ENCODE measurements at places on chromosomes 12 and 14.

- no peak for DNase-seq
- H3K36me3 ChIP-seq: no peaks in the 10 kb centered on the region
- H3K4me1 ChIP-seq: no peaks in the 10 kb centered on the region
- H3K27me3 ChIP-seq: no peaks in the 10 kb centered on the region
Measured at GRCh38 chr12:80967565-80967964, 29.8 kb upstream of the LIN7A start.

- H3K4me3 ChIP-seq: peak overlapping the region; percentile 63
- no peak overlapping the region for H3K27ac ChIP-seq
- peaks cover 5% of the 10 kb centered on the region for H3K4me1 ChIP-seq
- peaks cover 8% of the 10 kb centered on the region for H3K27me3 ChIP-seq
- DNase-seq: peak; percentile 84
Measured at GRCh38 chr12:51590347-51591015, 552 bp upstream of the SCN8A start.

GRCh38 chr12:88496429-88496828 lies 83.8 kb downstream of the KITLG start:
- no peaks in the 10 kb centered on the region for H3K4me1 ChIP-seq
- no peaks in the 10 kb centered on the region for H3K36me3 ChIP-seq
- H3K27ac ChIP-seq: no peak overlapping the region
- no peaks in the 10 kb centered on the region for H3K27me3 ChIP-seq

DNA sequence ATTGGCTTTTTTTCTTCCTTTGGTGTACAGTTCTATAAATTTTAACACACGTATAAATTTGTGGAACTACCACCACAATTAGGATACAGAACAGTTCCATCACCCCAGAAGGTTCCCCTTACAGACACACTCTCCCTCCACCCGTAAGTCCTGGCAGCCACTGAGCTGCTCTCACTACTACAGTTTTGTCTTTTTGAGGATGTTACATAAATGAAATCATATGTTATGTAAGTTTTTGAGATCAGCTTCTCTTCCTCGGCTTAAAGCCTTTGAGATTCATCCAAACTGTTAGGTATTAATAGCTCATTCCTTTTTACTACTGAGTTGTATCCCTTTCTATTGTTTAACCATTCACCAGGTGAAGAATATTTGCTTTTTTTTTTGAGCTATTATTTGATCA lies 74.3 kb upstream of the SLC24A4 start:
- H3K36me3 ChIP-seq: no peaks in the 10 kb centered on the region
- H3K4me3 ChIP-seq: no peak overlapping the region

DNA sequence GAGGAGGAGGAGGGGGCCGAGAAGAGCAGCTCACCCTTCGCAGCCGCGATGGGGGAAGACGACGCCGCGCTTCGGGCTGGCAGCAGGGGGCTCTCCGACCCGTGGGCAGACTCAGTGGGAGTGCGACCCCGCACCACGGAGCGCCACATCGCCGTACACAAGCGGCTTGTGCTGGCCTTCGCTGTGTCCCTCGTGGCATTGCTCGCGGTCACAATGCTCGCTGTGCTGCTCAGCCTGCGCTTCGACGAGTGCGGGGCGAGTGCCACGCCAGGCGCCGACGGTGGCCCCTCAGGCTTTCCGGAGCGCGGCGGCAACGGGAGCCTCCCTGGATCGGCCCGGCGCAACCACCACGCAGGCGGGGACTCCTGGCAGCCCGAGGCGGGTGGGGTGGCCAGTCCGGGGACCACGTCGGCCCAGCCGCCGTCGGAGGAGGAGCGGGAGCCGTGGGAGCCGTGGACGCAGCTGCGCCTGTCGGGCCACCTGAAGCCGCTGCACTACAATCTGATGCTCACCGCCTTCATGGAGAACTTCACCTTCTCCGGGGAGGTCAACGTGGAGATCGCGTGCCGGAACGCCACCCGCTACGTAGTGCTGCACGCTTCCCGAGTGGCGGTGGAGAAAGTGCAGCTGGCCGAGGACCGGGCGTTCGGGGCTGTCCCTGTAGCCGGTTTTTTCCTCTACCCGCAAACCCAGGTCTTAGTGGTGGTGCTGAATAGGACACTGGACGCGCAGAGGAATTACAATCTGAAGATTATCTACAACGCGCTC lies 745 bp downstream of the TRHDE start:
- no peaks in the 10 kb centered on the region for H3K36me3 ChIP-seq
- no peaks in the 10 kb centered on the region for H3K4me1 ChIP-seq
- H3K4me3 ChIP-seq: no peak overlapping the region
- no peak for DNase-seq
- no peak overlapping the region for H3K27ac ChIP-seq
- H3K27me3 ChIP-seq: no peaks in the 10 kb centered on the region

DNA sequence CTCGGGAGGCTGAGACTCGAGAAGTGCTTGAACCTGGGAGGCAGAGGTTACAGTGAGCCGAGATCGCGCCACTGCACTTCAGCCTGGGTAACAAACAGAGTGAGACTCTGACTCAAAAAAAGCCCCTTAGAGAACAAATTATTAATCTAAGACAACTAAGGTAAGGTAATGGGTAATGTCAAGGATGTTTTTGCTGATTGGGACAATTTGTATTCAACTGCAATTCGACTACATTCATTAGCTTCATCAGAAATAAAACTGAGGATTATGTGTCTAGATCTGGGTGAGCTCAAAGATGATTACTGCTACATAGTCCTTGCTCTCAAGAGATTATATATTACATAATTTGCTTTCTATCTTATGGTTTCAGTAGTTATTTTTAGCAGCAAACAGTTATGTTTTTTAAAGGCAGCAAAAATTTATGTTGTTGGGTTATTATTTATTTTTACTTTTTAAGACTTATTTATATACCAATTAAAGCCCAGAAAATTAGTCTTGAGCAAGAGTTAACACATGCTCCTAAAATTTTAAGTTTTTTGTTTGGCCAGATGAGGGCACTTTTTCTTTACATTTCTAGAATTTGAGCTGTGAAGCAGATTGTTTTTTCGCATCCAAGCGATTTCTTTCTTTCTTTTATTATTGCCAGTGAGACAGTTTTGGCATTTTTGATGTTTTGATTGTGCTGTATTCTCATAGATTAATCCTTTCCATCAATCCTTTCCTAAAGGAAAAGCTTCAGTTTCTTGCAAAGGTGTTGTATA lies 52.3 kb downstream of the PLEKHA5 start:
- no peak for DNase-seq
- H3K4me3 ChIP-seq: no peak overlapping the region
- no peak overlapping the region for H3K27ac ChIP-seq
- no peaks in the 10 kb centered on the region for H3K36me3 ChIP-seq

DNA sequence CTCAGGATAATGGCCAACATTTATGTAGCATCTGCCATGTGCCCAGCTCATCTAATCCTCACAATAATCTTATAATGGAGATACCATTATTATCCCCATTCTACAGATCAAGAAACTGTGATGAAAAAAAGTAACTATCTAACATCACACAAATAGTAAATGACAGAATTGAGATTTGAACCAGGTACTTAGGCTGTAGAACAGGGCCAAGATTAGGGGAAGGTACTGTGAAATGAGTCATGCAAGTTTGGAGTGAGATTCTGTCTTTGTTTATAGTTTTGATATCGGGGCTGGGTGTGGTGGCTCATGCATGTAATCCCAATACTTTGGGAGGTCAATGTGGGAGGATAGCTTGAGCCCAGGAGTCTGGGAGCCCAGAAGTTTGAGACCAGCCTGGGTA lies 1.3 kb upstream of the GNPTAB start:
- DNase-seq: no peak
- no peaks in the 10 kb centered on the region for H3K27me3 ChIP-seq
- no peak overlapping the region for H3K27ac ChIP-seq
- no peak overlapping the region for H3K4me3 ChIP-seq
- peaks cover 24% of the 10 kb centered on the region for H3K4me1 ChIP-seq
- H3K36me3 ChIP-seq: no peaks in the 10 kb centered on the region

GRCh38 chr12:131290255-131290959 lies 336.7 kb downstream of the ADGRD1 start:
- no peaks in the 10 kb centered on the region for H3K4me1 ChIP-seq
- H3K27ac ChIP-seq: no peak overlapping the region
- DNase-seq: no peak
- no peak overlapping the region for H3K4me3 ChIP-seq
- H3K27me3 ChIP-seq: no peaks in the 10 kb centered on the region

GRCh38 chr12:43277651-43278540 lies 274.1 kb downstream of the ADAMTS20 start:
- peak; percentile 22 for DNase-seq
- H3K27ac ChIP-seq: no peak overlapping the region
- no peaks in the 10 kb centered on the region for H3K27me3 ChIP-seq
- no peaks in the 10 kb centered on the region for H3K36me3 ChIP-seq

DNA sequence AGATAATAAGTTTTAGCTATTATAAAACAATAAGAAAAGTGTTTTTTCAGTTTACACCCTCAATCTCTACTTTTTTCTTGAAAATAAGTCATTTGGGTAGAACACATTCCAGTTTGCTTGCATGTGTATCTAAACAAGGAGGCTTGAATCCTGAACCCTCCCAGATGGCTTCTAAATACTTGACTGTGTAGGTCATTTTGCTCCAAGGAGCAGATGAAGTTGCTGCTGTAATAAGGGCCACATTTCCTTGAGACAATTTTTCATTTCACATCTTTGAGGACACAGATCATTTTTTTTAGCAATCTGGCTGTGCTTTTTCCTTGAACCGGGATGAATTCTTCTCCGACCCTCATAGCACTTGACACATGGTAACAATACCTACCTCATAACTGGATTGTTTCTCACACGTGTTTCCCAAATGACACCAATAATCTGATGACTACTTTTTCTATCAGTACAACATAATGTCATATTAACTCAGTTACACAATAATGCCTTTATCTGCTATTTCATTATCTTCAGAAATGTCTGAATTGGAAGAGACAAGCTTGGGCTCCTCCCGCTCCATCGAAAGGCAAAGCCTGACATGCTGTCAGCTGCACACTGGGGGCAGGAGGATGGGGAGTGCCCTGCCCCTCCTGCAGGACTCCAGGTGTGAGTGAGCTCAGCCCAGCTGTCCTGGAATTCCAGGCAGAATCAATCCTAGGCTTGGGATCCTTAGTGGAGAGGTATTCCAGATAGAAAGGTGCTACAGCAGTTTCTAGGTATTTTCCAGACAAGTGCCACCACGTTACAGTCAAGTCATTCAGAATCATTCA lies 30.9 kb downstream of the GPHB5 start:
- no peaks in the 10 kb centered on the region for H3K36me3 ChIP-seq
- H3K27ac ChIP-seq: no peak overlapping the region
- no peaks in the 10 kb centered on the region for H3K27me3 ChIP-seq
- no peak overlapping the region for H3K4me3 ChIP-seq

DNA sequence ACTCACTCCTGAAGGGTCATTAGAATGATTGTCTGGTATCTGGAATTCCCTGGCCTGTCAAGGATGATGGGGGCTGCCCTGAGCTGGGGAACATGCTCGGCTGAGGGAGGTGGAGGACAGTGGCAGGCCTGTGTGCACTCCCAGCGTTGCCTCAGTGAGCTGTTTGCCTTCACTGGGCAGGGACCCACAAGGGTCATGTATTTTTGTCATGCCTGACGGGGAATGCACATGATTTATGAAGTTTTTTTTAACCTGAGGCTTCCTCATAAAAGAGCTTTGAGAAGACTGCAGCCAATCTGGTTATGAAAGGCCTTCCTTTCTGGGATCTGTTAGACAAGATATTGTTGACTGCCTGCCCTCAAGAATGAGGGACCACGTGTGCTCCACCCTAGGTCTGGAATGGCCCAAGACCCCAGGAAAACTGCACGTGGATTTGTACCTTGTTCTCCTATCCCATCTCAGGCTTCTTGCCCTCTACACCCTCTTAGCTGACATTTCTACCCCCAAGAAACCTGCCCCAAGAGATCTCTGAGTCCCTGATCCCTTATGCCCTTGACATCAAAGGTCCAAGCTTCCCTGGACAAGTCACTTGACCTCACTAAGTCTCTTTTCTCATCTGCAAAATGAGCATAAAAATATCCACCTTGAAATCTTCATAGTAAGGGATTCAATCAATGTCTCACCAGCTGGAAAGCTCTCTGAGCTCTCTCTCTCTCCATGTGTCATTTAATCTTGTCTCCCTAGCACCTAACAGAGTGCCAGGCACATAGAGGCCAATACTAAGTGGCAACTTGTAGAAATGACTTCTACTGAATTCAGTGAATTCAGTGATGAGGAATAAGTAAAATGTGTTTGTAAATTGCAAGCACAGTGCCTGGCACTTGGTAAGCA lies 24.5 kb upstream of the COL2A1 start:
- no peak for DNase-seq
- H3K27ac ChIP-seq: no peak overlapping the region
- no peaks in the 10 kb centered on the region for H3K36me3 ChIP-seq
- H3K27me3 ChIP-seq: no peaks in the 10 kb centered on the region
- no peaks in the 10 kb centered on the region for H3K4me1 ChIP-seq

- H3K4me3 ChIP-seq: no peak overlapping the region
- no peaks in the 10 kb centered on the region for H3K4me1 ChIP-seq
- H3K27ac ChIP-seq: no peak overlapping the region
- H3K36me3 ChIP-seq: no peaks in the 10 kb centered on the region
- H3K27me3 ChIP-seq: no peaks in the 10 kb centered on the region
Measured at GRCh38 chr12:106040521-106040920, 98.2 kb downstream of the NUAK1 start.

DNA sequence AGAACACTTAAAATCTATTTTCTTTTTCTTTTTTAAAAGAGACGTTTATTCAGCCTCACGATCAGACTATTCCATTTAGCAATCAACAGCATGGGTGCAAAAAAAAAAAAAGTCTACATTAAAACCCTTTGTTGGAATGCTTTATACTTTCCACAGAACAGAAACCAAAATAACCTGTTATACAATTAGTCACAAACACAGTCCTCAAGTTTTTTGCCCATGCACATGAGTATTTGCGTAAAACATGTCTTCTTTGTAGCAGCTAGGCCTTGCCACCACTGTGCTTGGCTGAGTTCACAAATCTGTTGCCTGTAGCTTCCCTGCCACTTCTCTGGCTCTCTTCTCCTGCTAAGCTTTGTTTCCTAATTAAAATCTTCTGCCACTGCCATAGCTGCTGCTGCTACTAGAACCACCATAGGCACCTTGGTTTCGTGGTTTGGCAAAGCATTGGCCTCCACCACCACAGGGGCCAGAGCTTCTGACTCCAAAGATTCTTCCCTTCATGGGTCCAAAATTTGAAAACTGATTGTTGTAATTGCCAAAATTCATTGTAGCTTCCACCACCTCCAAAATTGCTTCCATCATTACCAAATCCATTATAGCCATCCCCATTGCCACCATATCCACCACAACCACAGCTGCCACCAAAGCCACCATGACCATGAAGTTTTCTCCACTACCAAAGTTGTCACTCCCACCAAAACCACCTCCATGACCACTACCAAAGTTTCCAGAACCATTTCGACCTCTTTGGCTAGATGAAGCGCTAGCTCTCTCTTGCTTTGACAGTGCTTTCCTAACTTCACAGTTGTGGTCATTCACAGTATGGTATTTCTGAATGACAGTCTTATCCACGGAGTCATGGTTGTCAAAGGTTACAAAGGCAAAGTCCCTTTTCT lies 38.1 kb downstream of the KLRG1 start:
- H3K4me1 ChIP-seq: no peaks in the 10 kb centered on the region
- no peaks in the 10 kb centered on the region for H3K36me3 ChIP-seq
- no peaks in the 10 kb centered on the region for H3K27me3 ChIP-seq
- no peak overlapping the region for H3K4me3 ChIP-seq
- no peak overlapping the region for H3K27ac ChIP-seq
